ENCODE measurements at places on chromosomes 4 and X.

DNA sequence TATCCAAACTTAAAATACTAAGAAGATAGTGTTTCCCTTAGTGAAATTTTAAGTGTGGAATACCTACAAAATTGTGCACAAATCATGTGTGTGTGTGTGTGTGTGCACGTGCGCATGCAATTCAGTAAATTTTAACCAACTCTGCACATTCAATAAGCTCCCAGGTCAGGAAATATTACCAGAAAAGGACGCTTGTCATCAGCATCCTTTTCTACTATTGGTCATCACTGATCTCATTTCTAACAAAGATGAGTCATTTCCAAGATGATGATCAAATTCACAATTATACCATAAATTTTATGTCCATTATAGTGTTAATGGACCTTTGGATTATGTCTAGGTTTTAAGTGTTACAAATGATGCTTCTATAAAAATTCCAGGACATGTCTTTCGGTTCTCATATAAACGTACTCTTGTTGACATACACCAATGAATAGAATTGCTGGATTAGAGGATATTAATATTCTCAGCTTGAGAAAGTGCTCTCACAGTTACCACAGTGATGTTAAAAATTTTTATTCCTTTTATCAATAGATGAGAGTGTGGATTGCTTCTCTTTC, 560.9 kb upstream of the AGA start:
- no peak for DNase-seq

DNA sequence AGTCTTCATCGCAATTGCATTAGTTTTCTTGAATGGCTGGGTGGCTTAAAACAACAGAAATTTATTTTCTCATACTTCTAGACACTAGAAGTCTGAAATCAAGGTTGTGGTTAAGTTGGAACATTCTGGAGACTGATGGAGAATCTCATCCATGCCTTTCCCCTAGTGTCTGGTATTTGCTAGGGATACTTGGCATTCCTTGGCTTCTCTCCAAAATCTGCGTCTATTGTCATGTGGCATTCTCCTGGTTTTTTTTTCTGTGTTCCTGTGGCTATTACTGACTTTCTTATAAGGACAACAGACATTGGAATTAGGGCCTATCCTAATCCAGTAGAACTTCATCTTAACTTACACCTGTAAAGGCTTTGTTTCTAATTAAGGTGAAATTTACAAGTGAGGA, 272.8 kb upstream of the EPHA5 start:
- no peak for DNase-seq

DNA sequence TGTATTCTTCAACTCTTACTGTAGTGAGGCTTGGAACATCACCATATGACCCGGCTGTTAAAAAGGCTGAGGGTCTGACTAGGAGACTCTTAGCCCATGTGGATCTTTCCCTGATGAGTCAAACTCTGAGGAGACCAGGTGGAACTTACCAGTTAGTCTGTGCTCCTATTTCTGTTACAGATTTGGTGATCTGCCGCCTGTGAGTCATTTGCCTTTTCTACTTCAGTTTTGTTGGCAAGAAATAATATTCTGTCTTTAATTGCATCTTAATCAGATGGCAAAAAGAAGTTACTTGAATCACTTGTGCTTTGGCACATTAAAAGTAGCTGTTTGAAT, 48.4 kb downstream of the MTM1 start:
- DNase-seq: no peak

DNA sequence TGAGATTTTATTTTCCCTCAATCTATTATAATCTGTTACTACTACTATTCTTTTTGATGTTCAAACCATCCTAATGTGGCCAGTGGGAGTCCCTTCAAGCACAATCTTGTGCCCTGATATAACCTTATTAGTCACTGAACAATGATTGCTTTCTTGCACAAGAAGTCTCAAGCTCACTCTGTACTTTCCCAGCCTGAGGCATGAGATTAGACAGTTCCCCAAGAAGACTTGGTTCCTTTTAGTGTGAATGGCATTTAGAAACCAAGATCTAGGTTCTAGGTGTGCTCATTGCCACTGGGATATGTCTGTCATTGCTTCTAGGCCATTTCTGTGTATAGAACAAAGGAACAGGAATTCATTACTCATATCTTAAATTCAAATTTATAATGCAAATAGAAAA, 28.0 kb upstream of the RBM41 start:
- DNase-seq: no peak

- DNase-seq: no peak
Observed at GRCh38 chr4:89101256-89102161, 9.8 kb upstream of the TIGD2 start.

DNA sequence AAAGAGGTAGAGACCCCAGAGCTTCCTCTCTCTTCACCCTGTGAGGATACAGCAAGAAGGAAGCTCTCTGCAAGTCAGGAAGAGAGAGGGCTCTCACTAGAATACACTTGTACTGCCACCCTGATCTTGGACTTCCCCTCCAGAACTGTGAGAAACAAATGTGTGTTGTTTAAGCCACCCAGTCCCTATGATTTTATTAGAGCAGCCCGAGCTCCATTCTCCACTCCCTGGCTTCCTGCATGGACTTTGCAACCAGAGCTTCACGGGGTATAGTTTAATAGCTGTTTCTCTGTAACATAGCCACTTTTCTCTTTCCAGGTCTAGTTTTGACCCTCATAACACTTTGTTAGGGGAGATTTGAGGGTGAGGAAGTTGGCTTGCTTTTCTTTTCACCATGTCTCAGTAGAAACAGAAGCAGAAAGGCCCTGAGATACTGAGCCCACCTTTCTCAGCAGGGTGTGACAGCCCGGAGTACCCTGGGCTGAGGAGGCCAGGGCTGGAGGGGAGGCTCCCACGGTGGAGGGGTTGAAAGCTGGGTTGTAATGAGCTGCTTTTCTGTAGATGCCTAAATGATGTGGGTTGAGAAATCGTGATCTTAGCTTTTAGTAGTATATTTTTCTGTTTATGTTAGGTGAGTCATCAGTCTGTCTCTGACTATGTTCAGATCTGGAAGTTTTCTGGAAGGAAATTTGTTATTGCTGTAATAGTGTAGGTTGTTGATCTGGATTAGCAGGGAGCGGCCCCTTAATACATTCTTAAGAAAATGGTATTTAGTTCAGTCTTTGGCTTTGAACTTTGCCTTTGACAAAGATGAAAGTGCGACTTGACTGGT, 118.6 kb downstream of the PTTG2 start:
- no peak for DNase-seq

DNA sequence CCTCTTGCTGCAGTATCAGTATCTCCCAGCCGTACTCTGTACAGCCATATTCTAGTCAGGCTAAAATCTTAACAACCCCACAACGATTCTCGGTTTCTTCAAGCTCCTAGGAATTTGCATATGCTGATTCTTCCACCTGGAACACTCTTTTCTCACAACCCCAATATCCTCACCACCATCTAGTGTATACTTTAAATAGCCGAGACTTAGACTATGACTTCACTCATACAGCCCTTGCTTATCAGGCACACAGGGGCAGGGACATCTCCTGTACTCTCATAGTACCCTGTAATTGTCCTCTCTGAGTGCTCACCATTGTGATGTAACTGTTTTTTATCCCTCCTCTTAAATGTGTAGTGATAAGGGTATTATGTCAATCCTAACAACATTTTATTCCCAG, 2126.4 kb upstream of the TENM3 start:
- no peak for DNase-seq

DNA sequence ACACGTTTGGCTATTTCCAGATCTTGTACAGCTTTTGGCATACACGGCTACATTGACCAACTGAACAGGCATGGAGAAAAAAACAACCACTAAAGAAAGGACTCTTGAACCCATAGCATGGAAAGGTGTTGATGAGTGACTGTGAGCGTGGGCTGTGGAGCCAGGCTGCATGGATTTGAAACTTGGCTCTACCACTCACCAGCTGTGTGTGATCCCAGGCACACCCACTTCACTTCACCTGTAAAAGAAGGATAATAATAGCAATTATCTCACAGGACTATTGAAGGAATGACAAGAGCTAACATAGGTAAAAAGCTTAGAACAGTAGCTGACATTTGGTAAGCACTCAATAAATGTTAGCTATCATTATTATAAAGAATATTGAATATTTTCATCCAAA, 301.7 kb upstream of the CPEB2 start:
- DNase-seq: no peak

All from T-helper 22 cell (primary cell).